ENCODE measurements at places on chromosomes 5 and 9. TPM values are rescaled to one million over a fixed set of nuclear protein-coding genes. Genes with fewer than 3 reads are reported as not detected.

DNA sequence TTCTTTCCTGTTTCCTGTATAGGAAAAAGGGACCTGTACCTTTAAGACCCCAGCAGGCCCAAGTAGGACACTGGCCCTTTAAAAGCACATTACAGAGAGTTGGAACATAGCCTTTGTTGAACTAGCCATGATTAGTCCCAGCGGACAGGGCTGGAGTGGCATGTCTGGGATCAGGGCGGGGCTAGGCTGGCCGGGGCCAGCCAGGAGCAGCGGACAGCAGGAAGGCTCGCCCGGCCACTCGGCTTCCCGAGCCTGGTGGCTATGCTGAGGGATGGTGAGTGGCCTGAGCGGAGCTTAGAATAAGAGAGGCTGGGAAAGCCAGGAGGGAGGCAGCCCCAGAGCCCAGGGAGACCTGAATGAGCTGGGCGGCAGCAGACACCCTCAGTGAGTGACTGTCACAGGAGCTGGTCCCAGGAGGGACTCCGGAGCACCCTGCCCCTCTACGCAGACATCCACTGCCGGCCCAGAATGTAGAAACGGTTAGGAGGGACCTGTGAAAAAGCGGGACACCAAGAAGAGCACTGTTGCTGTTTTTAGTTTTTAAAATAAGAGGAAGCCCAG is 92.1 kb downstream of the DAB2IP start:
- peak; percentile 91 for DNase-seq

- DNase-seq = no peak
Measured at GRCh38 chr5:15786884-15787283, 286.9 kb downstream of the FBXL7 start.

- DNase-seq = no peak
Measured at GRCh38 chr5:54156577-54156976, 153.8 kb downstream of the ARL15 start.

Gene ACSL6
- total RNA-seq = 0.04 TPM

DNA sequence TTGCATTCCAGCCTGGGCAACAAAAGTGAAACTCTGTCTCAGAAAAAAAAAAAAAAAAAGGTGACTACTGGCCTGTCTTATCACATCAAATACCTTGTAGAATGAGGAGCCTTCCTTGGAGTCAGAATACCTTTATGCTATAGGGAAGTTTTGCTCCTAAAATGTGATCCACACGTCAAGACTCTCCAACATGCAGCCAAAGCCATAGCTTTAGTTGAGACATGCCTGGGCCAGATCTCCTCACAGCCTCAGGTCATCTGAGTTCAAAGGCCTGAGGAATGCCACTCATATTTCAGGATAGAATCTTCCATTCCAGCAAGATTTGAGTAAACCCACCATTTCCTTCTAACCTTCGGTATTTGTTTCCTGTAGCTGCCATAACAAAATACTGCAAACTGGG is 13.7 kb upstream of the SOWAHA start:
- no peak for DNase-seq

GRCh38 chr5:119358901-119359603 is 3.2 kb downstream of the TNFAIP8 start:
- DNase-seq = no peak

GRCh38 chr5:158676642-158677469 is 422.9 kb downstream of the EBF1 start:
- peak; percentile 84 for DNase-seq

- DNase-seq = peak; percentile 20
Measured at GRCh38 chr5:139960723-139961383, 82.2 kb downstream of the NRG2 start.

DNA sequence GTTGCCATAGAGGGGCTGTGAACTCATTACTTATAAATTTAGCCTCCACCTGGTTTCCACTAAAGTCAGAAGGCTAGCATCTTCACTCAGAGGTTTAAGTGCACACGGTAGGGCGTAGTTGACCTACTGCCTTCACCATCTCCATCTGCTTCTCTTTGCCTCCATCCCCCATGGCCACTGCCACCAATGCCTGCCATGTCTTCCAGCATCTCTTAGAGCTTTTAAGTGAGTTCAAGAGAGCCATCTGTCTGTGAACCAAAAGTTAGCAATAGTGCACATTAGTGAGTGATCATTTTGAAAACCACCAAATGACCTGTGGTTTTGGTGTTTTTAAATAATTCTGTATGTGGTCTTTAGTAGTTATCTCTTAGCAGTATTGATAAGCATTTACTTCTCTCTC is 102.0 kb downstream of the DMRTA1 start:
- DNase-seq = no peak

DNA sequence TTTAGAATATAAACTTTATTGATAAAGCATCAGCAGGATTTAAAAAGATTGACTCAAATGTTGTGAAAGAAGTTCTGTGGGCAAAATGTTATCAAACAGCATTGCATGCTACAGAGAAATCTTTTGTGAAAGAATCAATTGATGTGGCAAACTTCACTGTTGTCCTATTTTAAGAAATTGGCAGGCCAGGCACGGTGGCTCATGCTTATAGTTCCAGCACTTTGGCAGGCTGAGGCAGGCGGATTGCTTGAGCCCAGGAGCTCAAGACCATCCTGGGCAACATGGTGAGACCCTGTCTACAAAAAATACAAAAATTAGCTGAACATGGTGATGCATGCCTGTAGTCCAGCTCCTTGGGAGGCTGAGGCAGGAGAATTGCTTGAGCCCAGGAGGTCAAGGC is 17.4 kb downstream of the ZBTB43 start:
- DNase-seq = no peak

DNA sequence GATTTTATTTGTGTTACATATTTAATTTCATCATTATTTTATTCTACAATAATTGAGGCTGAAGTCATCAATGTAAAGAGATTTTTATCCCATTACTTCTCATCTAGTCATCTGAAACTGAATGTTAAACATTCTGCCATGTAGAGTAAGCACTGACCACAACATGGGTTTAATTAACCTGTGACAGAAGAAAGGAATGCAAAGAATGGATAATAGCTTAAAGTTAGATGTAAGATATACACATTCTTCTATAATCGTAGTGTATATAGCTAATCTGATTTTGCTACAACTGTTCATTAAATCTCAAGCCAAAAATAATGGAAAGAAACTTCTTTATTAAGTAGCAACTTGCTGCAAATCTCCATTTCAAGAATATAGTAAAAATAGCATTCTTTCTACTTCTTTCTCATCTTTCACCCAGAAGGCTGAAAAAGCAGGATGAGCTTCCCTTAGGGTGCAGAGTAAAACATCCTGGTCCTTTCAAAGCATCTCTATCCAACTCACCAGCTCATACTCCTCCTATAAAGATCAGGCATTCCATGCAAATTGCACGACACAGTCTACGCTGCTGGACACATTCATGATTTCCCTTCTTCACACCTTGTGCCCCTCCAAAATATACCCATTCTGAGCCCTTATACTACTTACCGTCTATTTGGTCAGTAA is 115.2 kb downstream of the EFNA5 start:
- no peak for DNase-seq

DNA sequence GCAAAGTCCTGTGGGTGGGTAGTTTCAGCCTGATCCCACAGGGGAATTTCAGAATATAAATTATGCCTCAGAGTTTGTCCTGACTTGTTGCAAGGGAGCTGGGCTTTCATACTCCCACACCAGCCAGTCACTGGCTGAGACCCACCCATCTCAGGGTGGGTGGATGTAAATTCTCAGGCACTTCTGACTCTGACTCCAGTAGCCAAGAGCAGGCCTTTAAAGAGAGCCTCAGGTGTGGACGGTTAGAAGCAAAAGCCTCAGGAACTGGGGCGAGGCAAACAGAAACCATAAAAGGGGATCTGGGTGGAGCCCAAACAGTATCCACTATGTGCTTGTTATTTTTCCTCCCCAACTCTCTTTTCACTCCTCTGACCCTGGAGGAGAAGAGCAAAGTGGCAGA is 28.6 kb upstream of the FBXW11 start:
- no peak for DNase-seq

Gene ADCY2
- total RNA-seq = 52.0 TPM

DNA sequence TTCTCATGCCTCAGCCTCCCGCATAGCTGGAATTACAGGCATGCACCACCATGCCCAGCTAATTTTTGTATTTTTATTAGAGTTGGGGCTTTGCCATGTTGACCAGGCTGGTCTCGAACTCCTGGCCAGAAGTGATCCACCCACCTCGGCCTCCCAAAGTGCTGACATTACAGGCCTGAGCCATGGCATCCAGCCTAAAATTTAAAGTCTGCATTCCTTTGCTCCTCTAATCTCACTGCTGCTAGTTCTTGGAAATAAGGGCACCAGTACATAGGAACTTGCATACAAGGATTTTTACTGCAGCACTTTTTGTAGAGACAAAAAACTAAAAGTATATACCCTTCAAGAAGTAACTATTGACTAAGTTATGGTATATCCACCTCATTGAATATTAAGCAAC is 20.0 kb upstream of the DCP2 start:
- DNase-seq = no peak

Gene BARHL1
- total RNA-seq = not detected

Gene SLC27A4
- total RNA-seq = 23.7 TPM

Gene GPX3
- 44.9 TPM for total RNA-seq

GRCh38 chr5:158421319-158421718 is 562.4 kb upstream of the CLINT1 start:
- DNase-seq = no peak

Gene GPX8
- 68.9 TPM for total RNA-seq

- no peak for DNase-seq
Measured at GRCh38 chr9:137427454-137428310, 4.5 kb downstream of the NOXA1 start.

GRCh38 chr9:78371981-78372380 is 75.1 kb downstream of the PSAT1 start:
- DNase-seq = no peak

- no peak for DNase-seq
Measured at GRCh38 chr5:157306692-157307471, 41.0 kb downstream of the CYFIP2 start.

Gene SV2C
- not detected for total RNA-seq

- no peak for DNase-seq
Measured at GRCh38 chr5:88691230-88691582, 191.8 kb downstream of the MEF2C start.

Gene OLFML2A
- 28.1 TPM for total RNA-seq

Gene PSIP1
- total RNA-seq = 226 TPM

DNA sequence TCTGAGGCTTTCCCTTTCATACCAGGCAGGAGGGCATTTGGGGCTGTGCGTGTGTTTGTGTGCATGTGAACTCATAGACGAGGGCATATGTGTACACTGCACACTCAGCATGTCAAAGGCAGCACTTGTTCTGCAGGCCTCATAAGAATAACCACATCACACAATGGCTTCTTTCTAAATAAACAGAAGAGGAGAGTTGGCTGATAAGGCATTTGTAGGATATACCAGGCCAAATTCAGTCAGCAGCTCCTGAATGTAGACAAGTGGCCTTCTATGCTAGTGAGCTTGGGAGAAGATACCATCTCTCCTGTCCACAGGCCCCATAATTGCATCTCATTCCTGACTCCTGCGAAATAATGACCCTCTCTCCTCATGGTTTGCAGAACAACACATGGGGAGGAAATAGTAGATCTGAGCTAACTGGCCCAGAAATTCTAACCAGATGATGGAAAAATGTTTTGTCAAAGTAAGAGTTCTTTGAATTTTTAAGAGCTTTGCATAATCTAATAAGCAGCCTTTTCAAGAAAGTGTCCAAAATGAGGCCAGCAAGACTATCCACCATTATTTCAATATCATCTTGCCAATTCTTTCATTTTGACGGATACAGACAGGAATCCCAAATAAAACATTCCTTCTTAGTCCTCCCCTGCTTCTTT is 60.5 kb upstream of the GAS1 start:
- no peak for DNase-seq

DNA sequence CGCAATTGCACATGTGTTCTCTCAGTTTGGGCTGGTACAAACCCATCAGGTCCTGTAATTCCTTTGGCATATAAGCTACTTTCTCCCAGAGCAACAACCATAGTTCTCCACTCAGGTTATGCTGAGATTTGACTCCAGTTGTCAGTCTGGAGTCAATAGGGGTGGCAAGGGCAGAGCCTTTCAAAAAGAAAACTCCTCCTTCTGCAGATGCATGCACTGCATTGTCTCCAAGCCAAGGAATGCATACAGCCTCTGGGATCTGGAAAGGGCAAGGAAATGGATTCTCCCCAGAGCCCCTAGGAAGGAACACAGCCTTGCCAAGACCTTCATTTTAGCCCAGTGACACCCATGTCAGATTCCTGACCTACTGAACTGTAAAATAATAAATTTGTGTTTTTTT is 31.0 kb upstream of the GZMA start:
- peak; percentile 45 for DNase-seq

DNA sequence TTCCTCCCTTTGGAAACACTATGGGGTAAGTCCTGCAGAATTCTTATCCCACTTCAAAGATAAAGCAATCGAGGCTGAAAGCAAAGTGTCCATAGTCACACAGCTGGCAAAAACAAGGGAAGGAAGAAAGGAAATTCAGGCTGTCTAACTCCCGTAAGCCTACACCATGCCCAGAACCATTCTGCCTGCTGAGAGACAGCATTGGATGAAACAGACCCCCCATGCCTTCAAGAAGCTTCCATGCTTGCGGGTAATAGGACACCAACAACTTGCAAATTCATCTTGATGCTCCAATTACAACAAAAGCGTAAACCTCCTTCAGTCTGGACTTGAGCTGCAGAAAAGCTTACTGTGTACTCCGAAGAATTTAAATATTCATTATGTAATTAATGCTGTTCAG is 181.1 kb upstream of the WWC1 start:
- no peak for DNase-seq

Data from endodermal cell (in vitro differentiated cells).